ENCODE measurements at places on chromosomes 2 and 18.

- no peak for DNase-seq
Observed at GRCh38 chr2:181810823-181811695, 80.5 kb upstream of the ITPRID2 start.

DNA sequence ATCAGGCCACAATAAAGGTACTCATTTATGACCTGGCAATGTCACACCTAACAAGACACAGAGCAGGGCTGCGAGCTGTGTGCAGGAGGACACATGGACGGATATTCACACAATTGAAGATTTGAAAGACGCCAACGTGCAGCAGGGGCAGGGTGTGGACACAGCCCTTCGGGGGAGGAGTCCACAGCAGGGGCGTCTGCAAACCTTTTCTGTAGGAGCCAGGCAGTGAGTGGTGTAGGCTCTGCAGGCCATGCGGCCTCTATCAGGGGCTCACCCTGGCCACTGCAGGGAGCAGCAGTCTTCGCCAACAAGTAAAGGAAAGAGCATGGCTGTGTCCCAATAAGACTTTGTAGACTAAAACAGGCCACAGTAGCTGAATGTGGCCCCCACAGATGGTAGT lies 125.7 kb upstream of the SNTG2 start:
- peak; percentile 55 for DNase-seq

GRCh38 chr2:76870011-76870410 lies 652.2 kb downstream of the LRRTM4 start:
- no peak for DNase-seq

- DNase-seq: peak; percentile 87
Observed at GRCh38 chr2:105576440-105577241, 168.1 kb upstream of the NCK2 start.

- DNase-seq: no peak
Observed at GRCh38 chr2:36561237-36561944, 36.6 kb downstream of the FEZ2 start.

DNA sequence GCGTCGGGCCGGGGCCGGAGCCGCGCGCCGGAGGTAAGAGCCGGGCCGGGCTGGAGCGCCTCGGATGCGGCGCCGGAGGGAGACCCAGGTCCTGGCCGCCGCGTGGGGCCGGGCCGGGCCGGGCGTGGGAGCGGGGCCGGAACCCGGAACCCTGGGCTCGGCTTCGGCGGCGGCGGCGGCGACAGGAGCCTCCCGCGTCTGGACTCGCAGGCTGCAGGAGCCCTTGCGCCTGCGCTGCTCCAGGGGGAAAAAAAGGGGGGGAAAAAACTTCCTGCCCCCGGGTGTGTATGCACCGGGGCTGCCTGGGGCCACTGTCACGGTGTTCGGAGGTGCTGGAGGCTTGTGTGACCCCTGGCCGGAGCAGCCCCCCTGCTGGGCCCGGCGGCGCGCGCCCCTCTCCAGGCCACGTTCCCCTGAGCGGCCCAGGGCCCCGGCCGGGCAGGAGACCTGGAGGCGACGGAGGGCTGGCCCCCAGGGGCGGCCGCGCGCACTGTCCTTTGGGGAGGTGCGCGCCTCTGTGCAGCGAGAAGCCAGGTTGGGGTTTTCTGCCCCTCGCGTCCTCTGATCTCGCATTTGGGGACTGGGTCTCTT lies 864 bp downstream of the KLHL29 start:
- DNase-seq: no peak

DNA sequence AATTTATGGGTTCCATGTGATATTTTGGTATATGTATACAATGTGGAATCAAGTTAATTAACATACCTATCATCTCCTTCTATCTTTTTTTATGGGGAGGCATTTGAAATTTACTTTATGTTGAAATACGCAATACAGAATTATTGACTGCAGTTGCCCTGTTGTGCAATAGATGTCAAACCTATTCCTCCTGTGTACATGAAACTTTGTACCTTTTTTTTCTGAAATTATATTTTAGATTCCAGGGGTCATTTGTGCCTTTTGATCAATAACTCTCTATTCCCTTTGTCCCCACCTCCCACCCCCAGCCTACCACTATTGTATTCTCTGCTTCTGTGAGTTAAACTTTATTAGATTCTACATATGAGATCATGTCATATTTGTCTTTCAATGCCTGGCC lies 369.9 kb downstream of the FSIP2 start:
- no peak for DNase-seq

DNA sequence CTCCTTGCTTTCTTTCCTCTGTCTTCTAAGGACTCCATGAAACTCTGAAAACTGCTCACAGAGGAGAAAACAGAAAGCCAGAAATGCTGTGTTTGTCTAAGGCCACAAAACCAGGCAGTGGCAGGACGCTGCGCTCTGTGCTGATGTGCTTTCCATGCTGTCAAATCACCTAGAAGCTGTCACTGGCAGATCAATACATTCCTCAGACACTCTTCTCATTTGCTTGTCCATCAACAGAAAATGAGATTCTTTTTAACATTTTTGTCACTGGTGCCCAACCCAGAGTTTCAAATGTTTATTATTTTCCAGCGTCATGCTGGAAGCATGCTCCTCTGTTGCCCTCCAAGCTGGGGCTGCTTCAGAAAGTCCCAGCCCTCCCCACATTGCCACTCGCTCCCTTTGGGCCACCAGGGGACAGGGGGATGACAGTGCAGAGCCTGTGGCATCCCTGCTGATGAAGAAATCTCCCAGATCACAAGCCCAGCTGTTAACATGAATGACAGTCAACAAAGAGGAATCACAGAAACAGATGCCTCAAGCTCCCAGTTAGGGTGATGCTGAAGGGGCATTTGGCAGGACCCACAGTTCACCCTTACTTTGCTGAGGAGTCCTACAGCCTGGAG lies 117.5 kb upstream of the MEIS1 start:
- DNase-seq: no peak

DNA sequence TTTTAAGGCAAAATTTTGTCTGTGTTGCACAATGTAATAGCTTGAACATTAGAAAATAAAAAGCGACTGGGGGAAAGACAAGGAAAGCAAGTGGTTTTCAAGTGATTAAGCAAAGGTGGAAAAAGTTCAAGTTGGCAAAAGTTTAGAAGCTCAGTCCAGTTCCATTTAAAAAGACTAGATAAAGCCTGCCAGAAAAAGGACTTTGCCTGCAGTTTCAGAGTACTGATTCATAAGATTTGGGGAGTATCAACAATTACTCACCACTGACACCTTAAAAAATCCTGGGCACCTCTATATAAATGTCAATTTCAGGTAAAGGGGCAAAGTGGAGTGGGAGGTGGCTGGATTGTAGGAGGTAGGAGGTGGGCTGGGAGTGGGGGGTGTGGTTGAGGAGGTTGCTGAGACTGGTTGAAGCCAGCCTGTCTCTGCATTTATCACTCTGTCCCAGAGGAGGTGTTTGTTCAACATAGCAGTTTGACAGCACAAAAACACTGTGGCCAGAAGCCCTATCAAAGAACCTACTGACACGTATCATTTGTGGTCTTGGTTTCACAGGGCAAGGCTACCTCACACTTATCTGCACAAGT lies 14.6 kb downstream of the ZEB2 start:
- no peak for DNase-seq

GRCh38 chr18:70072678-70073077 lies 125.0 kb upstream of the CD226 start:
- DNase-seq: peak; percentile 21

DNA sequence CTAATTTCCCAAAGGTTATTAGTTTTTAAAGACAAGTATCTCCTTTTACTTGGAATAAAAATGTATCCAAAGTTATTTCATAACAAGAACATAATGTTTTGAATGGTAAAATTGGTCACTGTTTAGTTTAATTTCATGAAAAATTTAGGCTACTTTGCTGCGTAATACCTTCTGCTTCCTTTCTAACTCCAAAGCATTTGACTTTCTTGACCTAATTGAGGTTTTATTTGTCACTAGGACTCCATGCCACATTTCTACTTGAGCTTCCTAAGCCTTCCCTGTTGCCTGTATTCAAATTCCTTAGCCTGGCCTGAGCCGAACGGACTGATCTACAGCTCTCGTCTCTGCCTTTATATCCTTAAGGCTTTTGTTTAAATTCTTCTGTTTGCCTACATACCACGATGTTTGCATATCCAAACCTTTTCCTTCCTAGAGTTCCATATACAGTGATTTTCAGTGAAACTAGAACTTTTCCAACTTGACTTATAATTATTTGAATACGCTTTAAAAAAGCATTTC lies 25.1 kb downstream of the ARMC9 start:
- peak; percentile 31 for DNase-seq

DNA sequence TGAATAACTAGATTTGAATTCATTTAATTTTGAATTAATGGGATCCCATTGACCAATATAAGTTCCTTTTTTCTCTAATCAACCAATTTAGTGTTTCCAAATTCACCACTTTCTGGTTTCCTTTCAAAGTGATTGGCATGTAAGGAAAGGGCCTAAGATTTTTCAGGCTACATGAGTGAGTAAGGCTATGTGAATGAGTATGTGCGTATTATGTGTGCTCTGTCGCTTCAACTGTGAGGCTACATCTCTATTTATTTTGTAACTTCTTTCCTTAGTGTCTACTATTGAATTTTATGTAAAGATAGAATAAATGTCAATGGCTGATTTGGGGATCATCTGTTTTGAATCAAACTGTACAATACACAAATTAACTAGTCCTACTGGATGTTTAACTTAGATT lies 110.6 kb downstream of the ABCA12 start:
- no peak for DNase-seq

Measured in NCI-H526 treated with DMSO at 0.1 percent for 48 hours (cell line).